ENCODE measurements at places on chromosomes 2 and 18.

GRCh38 chr18:28359176-28359575, 182.2 kb upstream of the CDH2 start:
- no peak for DNase-seq

GRCh38 chr2:65198737-65199136, 28.9 kb upstream of the ACTR2 start:
- DNase-seq = no peak

- no peak for DNase-seq
Measured at GRCh38 chr2:181107628-181107945, 127.2 kb downstream of the UBE2E3 start.

DNA sequence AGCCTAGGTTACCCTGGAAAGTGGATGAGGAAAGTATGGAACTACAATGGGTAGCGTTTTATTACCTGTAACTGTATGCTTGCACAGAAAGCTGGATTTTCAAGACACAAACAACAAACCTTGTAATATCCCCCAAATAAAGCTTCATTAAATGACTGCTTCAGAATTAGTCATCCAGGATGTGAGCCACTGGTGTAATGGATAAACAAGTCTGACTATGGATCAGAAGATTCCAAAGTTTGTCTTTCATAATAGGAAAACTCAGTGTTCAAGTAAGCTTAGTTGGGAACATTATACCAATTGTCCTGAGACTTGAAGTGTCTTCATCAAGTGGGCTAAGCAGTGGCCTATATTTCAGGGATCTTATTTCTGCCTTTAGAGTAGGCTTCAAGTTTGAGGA, 518.8 kb downstream of the LRP1B start:
- no peak for DNase-seq

- no peak for DNase-seq
Measured at GRCh38 chr2:161146209-161146775, 13.9 kb upstream of the TANK start.

DNA sequence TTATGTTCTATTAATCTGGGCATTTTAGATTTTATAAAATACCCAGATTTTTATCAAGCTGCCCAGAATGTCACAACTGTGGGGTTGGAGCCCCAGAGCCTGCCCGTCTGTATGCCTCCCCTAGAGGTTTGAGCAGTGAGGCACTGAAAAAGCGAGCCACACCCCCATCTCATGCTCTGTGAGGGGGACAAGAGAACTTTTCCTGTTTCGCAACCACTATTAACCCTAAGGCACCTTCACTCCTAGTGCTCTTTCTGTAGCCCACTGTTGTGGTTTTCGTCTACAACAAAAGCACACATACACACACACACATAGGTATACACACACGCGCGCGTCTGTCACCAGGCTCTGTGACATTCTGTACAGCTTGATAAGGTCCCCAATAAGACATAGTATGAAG, 38.0 kb downstream of the DCDC2C start:
- DNase-seq = no peak

GRCh38 chr2:176261136-176261535, 8.1 kb upstream of the MTX2 start:
- no peak for DNase-seq

DNA sequence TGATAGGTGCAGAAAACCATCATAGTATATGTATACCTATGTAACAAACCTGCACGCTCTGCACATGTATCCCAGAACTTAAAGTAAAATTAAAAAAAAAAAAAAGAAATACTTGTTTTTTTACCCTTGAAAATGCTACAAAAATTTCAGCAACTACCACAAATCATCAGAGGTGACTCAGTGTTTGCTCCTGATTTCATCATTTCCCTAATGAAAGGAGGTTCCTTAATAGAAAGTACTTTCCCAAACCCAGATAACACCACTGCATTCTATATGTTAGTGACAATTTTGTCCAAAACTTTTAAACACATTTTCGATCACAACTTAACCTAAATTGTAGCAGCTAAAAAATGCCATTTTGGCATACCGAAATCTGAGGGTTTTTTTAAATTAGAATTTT, 163.3 kb downstream of the SLC39A10 start:
- no peak for DNase-seq

DNA sequence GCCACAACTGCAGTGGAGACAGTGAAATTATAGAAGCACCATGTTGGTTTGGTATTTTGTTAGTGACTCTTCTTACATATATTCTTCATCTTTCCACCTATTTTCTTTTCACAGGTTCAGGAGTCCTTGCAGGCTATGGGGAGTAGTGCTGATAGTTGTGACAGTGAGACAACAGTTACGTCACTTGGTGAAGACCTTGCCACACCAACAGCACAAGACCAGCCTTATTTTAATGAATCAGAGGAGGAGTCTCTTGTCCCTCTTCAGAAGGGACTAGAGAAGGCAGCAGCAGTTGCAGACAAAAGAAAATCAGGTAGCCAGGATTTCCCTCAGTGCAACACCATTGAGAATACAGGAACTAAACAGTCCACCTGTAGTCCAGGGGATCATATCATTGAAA, 23.6 kb downstream of the ITPRID2 start:
- no peak for DNase-seq

- DNase-seq = no peak
Measured at GRCh38 chr18:21853016-21853415, 112.4 kb downstream of the MIB1 start.

DNA sequence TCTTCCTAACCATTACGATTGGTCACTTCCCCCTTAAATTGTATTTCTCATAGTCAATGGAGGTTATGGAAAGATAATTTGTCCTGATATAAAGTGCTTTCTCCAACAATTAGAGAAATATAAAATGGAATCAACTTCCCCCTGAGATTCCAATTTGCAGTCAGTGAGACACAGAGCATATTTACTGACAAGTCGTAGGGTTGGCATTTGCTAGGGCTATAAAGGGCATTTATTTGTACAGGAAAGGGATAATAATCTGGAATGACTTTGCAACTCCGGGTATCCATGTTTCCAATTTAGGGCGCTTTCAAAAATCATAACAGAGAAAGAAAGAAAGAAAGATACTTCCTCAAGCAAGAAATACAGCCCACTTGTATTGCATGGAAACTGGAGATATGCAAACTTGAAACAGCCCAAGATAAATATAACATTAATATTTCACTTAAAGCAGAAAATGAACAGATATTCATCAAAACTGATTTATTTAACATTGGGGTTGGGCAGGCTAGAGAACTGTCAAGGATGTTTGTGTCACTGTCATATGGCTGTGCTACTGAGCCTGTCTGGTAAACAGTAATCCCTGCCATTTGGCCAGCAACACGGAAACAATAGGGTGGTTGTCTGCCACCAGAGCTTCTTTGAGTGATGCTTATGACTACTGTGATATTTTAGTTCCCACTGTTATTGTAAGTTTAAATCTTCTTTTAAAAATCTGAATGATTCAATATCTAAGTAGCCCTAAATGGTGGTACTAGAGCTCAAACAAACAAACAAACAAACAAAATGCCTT, 621.8 kb downstream of the LRP1B start:
- DNase-seq = no peak

GRCh38 chr2:241007880-241008710, 9.7 kb downstream of the SNED1 start:
- DNase-seq = peak; percentile 52

GRCh38 chr2:38167968-38168350, 92.0 kb upstream of the CYP1B1 start:
- DNase-seq = no peak

Data from activated naive CD4-positive, alpha-beta T cell treated with anti-CD3 and anti-CD28 coated beads, Interleukin-2, amount 50 U/mL, for 72 hours (primary cell).